Activated CD8-positive, alpha-beta memory T cell treated with anti-CD3 and anti-CD28 coated beads, Interleukin-2, amount 50 U/mL, for 4 hours (primary cell): ENCODE measurements at places on chromosomes 5 and 9.

- DNase-seq, result no peak
These were observed 55.0 kb downstream of the IPPK start for GRCh38 chr9:92614763-92615461.

DNA sequence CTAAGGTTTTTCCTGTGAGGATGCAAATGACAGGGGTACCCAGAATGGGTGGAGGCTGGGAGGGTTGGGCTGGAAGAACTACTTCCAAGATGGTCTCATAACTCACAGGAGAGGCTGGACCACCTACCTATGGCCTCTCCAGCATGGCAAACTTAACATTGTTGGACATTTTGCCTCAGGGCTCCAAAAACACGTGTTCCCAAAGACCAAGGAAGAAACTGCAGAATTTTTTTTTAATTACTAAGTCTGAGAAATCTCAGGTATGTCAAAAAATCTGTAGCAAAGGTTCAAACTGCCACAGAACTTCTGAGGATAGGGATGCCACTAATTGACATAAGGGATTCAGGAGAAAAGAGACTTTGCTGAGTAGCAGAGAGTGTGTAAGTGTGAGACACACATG, 270.8 kb downstream of the NNT start:
- no peak for DNase-seq

DNA sequence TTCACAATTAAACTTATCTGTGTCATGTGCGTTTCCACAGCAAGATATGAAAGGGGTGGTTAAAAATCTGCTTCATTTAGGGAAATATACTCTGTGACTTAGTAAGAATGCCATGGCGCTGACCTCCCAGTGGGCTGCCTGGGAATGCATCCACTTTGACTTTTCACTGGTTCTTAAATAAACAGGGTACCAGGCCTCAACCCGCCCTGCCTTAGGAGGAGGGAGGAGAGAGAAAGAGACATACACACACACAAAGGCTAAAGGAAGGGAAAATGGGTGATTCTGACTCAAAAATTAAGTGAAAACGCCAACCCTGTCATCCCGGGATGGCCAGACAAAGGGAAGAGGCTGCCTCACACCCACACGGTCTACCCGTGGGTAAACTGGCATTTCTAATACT, 122.1 kb downstream of the EBF1 start:
- no peak for DNase-seq

GRCh38 chr5:103031607-103032006, 88.3 kb downstream of the GIN1 start:
- no peak for DNase-seq

DNA sequence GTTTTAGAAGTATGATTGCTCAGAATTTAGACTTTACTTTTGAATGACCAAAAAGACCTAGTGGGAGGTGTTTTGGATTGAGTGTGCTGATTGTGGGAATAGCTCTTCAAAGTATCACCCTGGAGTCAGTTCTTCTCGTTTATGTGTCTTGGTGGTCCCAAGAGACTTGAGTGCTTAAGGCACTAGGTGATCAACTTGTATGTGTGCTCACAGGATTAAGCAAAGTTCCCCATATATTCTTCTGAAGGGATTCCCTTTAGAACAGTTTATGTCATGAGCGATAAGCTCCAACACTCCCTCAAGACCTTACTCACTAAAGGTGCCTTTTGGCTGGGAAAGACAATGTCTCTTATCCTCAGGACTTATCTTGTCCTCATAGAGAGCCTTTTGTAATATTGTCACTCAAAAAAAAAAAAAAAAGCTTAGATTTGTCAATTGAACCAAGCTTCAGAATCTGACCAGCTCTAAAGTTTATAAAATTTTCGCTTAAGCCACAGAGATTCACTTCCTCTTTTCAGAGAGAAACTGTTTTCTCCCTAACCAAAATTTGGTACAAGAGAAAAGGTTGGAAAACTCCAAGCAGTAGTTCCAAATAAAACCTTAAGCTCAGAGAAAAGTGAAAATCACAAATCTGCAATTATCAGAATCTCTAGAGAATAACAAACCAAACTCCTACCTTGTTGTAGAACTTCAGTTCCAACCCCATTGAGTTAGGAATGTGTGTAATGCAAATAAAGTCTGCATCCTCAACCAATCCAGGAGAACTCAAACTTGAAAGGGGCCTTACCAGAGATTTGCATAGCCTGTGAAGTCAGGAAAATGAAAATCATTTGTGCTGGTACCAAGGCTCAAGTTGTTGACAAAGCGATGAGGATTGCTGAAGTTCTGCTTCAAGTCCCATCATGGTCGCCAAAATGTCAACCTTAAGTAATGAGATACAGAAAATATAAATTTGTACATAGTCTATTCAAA, 40.0 kb upstream of the PDZD2 start:
- DNase-seq, result no peak

- no peak for DNase-seq
These were observed 459.9 kb upstream of the ZNF462 start for GRCh38 chr9:106403081-106403480.

DNA sequence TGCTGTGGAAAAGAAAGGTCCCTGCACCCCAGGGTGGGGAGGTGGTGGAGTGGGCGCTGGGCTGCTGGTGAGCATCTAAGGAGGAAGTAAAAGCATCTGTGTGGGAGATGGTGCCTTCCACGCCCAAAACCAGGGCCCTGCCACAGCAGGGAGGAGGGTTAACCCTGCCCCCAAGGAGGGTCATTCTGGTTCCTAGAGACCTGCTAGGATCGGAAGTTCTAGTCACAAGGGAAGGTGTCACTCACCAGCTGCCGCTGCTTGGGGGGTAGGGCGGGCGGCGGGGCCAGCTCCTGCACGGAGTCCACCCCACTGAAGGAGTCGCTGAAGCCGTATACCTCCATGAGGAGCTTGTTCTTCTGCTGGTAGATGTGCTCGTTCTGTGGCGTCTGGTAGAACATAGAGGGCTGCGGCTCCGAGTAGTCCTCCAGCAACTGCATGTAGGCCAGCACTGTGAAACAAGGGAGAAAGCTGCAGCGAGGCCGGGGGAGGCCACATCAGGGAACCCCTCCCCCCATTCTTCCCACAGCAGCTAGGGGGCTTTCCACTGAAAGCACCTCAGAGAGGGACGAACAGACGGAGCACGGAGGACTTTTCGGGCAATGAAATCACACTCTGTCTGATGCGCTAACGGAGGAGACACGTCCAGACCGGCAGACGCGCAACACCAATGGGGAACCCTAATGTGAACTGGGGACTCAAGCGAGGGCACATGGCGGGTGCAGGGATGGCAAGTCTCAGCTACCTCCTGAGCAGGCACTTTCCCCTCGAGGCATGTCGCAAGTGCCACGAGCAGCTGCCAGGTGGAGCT, 76.4 kb downstream of the PRRT1B start:
- DNase-seq, result no peak

DNA sequence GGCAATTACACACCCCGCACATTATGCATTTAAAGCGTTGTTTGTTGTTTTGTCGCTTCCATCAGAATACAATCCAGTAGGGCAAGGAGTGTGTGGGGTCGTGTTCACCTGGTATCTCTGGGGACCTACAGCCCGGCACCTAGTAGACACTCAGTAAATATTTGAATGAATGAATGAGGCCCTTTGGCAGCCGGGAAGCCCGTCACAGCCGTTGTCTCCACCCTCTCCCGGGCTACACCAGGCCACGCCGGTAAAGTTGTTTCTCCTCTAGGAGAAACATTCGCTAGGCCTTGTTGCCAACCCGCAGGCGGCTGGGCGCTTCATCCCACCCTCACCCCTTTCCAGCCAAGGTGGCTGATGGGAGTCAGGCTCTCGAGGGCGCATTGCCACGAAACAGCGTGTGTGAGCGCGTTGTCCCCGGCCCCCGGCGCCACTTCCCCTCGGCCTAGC, 876 bp upstream of the JAK2 start:
- no peak for DNase-seq

DNA sequence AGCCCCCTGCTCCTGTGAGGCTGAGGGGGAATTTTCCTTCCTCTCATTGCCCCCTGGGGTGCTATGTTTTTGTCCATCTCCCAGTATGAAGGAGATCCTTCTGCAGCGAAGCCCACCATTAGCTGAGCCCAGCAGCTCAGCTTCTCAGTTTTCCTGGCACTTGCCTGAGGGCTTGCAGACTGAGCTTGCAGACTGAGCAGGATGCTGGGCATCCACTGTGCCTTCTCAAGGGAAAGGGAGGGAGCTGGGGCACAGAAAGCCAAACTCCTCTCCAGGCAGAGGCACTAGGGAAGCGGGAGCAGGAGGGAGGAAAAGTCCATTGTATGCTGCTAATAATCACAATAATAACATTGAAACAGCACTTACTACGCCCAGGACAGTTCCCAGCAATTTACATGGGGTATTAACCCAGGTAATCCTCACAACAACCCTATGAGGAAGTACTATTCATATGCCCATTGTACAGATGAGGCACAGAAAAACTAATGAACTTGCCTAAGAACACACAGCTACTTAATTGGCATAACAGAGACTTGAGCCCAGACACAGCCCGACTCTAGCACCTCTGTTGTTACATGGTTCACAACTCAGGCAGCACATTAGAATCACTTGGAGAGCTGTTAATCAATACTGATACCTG, 86.9 kb upstream of the SSBP2 start:
- no peak for DNase-seq

GRCh38 chr5:99033014-99033900, 104.5 kb upstream of the CHD1 start:
- no peak for DNase-seq

DNA sequence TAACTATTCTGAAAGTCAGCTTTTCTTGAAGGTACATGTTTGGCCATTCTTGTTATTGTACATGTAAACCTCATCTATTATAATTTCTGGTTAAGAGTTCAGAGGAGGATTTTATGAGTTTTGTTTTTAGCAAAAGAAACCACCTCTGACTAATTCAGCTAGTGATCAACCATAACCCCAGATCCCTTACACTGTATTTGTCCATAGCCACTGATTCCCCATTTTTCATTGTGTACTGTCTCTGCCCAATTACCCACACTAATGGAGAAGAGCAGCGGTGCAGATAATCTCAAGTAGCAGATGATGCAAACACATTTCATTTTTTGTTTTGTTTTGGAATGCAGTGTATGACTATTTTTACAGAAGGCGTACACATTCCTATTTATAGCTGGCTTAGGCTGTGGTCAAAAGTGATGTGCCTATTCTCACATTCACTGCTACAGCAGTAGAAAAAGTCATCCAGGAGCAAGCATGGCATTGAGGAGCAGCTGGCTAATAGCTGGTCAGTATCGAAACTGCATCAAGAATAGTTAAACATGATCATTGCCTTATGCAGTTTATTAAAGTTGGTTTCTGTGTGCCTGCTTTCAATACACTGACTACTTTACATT, 988.3 kb downstream of the DTWD2 start:
- DNase-seq, result no peak

DNA sequence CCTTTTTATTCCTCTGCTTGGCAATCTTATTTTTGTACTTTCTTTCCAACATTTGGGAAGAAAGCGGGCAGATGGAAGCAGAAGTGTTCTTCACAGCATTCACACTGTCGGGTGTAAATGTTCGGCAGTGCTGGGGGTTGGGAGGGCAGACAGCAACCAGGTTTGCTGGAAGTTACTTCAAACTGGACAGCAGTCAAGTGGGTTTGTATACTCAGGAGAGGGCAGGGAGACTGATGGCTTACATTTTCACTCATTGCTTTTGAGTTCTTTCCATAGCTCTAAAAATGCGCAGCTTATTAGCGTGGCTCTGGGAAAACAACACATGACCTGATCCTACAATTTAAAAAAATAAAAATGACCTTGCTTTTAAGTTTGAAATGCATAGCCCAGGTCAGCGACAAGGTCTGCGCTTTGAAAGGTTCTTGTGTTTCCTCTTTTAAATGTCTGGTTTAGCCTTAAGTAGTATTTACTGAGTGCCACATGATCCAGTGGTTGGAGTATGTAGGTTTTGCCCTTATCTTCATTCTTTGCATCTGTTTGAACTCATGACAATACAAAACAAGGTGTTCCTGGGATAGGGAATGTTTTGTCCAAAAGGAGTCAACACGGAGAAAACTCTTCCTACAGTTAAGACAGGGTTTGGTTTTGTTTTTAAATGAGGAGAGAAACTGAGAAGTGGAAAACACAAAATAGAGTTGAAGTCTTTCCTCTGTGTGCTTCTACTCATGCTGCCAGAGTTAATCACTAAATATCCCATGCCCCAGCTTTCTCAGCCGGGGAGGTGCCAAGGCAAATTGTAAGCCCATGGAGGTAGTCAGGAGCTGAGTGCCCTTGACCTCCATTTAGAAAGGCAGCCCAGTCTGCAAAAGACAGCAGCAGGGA, 132.7 kb upstream of the DMRT1 start:
- no peak for DNase-seq

- DNase-seq, result no peak
These were observed 30.5 kb downstream of the TRIO start for GRCh38 chr5:14173377-14174229.

DNA sequence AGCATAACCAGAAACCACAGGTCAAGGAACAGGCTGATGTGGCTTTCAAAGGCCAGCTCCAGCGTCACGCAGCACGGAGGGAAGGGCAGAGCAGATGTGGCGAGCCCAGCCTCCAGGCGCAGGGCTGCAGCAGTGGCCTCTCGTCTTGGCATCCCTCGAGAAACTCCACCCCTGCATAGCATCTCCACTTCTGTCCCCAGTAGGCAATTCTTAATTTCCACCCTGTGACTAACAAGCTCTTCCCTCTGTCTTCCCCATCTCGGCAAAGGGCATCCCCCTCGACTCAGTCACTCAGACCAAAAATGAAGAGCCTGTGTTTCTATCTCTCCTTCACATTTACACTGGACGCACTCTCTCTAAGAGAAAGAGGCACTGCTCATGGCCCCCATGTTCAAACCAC, 1.7 kb upstream of the CACNA1B start:
- DNase-seq, result no peak
